ENCODE measurements at places on chromosomes 6 and 20.
A peak's percentile ranks its signal among the peaks of the same experiment; 100 is the strongest.

DNA sequence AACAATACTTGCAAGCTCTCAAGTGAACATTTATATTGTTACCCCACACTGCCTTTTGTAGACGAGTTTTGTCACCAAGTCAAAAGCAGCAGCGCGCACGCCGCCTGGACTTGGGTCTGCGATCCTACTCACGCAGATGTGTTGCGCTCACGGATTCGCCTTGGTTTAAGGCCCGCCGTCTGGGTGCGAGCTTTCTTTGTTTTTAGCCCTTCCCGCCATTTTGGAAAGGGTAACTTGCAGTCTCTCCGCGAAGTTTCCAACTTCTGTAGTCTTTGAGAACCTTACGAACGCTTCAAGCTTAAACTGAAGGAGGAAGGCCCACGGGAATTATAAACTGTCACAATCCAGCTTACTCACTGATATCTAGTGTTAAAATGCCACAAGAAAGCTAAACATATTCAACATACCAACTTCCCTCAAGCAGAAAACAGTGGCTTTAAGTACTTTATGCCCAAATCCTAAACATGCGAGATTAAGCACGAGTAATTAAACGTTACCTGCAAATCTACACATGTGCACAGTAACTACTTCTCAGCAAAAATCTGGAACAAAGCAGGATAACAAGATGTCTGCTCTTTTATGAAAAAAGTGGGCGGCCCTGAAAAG is 80.4 kb upstream of the BTN3A2 start:
- peak; percentile 84 for DNase-seq

DNA sequence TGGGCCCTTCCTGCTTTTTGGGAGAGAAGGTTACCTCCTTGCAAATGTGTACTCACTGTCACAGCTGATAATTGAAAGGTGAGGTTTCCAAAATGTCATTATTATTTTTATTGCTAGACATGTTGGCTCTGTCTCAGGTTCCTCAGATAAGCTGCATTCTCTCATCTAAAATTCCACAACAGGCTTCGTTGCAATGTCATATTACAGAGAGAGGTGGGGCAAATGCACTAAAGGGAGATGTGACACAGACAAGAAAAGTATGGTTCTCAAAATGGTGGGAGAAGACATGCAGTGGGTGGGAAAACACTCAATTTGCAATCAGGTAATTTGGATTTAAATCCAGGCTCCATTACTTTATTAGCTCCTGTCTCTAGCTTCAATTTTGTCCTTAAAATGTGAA is 256.4 kb upstream of the POU3F2 start:
- no peak for DNase-seq

DNA sequence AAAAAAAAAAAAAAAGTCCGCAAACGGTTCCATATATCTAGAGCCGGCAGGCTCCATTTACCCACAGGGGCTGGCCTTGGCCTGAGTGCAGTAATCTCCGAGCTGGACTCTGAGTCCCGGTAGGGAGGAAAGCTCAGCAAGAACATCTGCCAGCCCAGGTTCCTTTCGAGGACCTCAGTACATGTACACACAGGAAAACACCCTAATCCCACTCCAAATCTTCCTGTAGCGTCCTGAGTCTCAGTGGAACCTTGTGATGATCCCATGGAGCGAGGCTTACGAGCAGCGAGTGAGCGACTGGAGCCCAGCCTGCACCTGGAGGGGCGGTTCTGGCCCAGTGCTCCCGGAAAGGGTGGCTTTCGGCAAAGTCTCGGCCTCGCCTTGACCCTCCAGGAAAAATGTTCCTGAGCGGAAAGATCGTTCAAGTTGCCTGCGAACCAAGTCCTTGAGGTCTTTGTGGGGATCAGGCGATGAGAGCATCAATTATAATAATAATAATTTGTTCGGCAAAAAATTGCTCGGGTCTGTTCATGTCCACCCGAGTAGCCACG is 32.1 kb downstream of the PRSS16 start:
- DNase-seq: no peak

DNA sequence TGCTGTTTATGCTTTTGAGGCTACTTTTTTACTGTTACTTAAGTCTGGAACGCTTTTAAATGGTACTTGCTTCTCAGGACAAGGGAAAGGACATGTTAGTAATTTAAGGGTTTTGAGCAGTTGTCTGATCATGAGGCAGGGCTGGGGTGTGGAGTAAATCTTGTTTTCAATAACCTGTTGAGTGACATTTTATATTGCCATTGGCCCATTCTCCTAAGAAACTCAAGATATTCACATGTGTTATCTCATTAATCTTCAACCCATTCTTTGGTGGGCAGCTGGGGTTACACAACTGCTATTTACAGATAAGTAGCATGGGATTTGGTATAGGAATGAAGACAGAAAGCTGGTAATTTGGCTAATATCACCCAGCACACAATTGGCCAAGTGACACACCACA is 44.6 kb upstream of the IL17A start:
- no peak for DNase-seq

- DNase-seq: no peak
Observed at GRCh38 chr6:130997061-130997753, 65.8 kb downstream of the EPB41L2 start.

GRCh38 chr6:149855741-149856140 is 8.4 kb downstream of the LRP11 start:
- no peak for DNase-seq

DNA sequence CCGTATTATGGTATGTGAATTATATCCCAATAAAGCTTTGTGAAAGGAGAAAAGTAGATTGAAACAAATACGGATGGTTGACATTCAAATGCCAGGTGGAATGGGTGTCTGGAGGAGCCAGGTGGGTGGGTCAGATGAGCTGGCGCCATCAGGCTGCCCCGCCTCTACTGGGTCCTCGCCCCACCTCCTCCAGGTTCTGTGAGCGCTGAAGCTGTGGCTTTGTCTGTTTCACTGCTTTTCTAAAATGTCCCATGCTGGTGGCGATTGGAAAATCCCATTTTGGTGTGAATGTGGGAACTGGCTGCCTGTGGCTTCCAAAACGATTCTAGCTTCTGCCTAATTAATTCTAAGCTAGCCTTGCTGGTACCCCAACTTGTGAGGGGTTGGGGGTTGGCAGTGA is 16.5 kb downstream of the DUSP22 start:
- no peak for DNase-seq

- no peak for DNase-seq
Observed at GRCh38 chr20:8227293-8227692, 95.2 kb downstream of the PLCB1 start.

DNA sequence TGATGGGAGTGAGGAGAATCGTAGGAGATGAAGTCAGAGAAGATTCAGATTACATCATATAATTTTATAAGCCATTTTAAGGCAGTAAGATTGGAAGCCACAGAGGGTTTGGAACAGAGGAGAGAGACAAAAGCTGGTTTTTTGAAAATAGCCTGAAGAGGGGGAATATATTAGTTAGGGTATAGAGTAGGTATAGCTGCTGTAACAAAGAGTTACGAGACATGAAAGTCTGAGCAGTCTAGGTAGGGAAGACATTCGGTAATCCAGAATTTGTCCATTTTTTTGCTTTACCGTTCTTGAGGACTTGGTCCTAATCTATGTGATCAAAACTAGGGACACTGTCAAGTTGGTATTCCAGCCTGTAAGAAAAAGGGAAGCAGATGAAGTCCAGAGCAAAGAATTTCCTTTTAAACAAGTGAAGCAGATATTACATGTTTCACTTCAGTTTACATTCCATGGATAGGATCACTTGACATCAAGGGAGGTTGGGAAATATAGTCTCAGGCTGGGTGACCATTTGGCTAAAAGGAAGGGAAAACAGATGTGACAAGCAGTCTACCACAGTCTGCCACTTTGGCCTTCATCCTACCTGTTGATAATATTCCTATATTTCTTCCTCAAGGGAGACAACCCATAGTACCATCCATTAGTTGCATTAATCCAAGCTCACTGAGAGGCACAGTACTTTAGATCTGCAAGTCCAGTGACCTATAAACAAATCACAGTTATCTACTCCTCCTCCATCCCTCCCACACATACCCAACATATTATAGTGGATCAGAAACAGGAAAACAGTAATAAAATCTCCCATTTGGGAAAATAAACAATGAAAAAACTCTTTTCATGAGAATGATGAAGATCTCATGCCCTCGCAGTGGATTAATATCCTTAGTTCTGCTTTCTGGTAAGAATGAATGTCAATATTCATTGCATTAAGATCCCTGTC is 10.2 kb downstream of the FAM135A start:
- no peak for DNase-seq

DNA sequence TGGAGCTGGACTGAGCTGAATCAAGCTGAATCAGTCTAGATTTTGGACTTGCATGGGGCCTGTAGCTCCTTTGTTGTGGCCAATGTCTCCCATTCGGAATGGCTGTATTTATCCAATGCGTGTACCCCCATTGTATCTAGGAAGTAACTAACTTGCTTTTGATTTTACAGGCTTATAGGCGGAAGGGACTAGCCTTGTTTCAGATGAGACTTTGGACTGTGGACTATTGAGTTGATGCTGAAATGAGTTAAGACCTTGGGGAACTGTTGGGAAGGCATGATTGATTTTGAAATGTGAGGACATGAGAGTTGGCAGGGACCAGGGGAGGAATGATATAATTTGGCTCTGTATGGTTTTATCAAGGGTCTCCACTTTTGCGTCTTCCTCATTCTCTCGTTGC is 3.0 kb upstream of the TMEM170B start:
- no peak for DNase-seq

DNA sequence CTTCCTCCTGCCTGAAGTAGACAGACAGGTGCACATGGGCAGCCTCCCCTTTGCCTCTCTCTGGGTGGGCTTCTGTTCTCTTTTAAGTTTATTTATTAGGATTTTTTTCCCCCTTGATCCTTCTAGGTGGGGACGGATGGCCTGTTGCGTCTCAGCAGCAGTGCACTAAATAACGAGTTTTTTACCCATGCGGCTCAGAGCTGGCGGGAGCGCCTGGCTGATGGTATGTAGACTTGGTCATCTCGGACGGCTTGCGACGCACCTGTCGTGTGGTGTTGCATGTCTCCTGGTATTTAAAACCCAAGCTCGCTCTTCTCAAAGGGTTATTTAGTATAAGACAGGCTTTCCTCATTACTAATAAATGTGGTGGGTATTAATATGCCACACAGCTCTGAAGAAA is 73.3 kb downstream of the ASXL1 start:
- DNase-seq: no peak

DNA sequence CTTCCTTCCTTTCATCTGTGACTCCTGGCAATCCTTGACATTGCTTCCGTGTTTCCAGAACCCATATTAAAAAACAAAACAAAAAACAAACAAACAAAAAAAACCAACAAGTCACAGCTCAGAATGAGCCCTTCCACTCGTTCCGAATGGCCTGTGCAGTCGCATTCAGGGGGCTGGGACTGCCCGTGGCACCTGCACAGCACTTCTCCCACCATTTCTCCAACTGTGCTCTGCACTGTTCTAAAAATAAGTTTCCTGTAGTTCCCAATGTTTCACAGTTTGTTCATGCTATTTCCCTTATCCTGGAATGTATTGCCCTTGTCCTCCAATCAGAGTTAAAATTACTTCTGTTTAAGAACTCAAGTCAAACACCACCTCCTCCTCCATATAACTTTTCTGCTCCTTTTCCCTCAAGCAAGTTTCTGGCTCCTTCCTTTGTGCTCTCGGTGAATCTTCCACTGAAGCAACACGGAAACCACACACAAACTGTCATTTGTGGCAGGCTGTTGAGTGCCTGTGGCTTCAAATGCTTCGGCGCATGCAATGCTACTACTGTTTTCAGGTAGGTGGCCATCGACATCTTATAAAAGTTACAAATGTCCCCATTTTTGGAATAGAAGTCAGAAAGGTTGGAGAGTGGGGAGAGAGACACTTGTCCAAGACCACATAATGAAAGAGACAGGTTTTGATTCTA is 57.7 kb downstream of the PDE10A start:
- DNase-seq: no peak

- DNase-seq: no peak
Observed at GRCh38 chr20:17589161-17589834, 19.4 kb downstream of the DSTN start.

GRCh38 chr6:81763051-81763450 is 10.6 kb upstream of the TENT5A start:
- no peak for DNase-seq

DNA sequence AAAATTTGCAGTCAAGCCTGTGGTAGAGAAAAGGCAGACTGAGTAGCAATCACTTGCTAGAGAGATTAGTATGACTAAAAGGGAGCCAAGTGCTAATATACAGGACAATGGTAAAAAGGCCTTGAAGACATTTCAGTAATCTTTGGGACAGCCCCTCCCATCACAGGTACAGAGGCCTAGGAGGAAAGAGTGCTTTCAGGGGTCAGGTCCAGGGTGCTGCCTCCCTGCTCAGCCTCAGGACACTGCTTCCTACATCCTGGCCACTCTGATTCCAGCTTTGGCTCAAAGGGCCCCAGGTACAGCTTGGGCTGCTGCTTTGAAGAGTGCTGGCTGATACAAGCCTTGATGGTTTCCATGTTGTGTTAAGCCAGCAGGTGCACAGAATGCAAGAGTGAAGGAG is 543.5 kb downstream of the MMUT start:
- DNase-seq: no peak

GRCh38 chr20:50915424-50915823 is 15.8 kb downstream of the ADNP start:
- DNase-seq: no peak

DNA sequence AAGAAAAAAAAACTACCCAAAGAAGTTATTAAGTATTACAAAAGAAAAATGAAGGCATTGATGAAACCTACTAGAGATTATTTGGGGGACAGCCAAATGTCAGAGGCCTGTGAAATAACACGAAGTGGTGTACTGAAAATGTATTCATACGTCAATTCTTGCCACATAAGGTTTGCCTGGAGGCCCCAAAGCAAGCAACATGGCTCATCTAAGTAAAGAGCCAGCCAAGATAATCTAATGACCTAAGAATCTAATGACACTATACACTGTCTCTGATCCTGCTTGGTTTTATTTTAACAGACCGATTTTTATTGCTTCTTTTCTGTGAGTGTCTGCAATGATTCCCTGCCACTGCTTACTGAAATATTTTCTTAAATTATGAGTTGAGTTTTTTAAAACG is 34.7 kb downstream of the FILIP1 start:
- DNase-seq: no peak

DNA sequence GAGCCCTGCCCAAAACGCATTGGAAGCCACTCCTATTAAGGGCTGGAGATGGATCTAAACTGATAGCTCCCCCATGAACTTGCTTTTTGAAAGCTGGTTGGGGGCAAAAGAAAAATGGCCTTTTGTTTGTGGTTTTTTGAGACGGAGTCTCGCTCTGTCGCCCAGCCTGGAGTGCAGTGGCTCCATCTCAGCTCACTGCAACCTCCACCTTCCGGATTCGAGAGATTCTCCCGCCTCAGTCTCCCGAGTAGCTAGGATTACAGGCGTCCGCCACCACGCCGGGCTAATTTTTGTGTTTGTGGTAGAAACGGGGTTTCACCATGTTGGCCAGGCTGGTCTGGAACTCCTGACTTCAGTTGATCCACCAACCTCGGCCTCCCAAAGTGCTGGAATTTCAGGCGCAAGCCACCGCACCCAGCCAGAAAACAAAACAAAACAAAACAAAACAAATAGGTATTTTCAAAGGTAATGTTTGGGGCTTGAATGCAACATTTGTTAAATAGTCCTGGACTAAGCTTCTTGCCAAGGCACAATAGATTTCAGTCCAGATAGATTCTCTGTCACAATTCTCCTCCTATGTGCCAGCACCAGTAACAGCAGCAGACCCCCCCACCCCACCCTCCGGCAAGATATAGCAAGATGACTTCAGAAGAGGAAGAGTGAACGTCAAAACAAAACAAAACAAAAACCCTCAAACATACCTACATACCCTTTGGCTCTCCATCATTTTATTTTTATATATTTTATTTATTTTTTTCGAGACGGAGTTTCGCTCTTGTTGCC is 26.5 kb upstream of the ABT1 start:
- DNase-seq: no peak

GRCh38 chr6:16812993-16813392 is 51.7 kb upstream of the ATXN1 start:
- no peak for DNase-seq

Data from hematopoietic multipotent progenitor cell treated with erythropoietin and hydrocortisone succinate and interleukin-3 and kit ligand, for 8 days (in vitro differentiated cells).